ENCODE measurements at places on chromosomes 2 and 18.

DNA sequence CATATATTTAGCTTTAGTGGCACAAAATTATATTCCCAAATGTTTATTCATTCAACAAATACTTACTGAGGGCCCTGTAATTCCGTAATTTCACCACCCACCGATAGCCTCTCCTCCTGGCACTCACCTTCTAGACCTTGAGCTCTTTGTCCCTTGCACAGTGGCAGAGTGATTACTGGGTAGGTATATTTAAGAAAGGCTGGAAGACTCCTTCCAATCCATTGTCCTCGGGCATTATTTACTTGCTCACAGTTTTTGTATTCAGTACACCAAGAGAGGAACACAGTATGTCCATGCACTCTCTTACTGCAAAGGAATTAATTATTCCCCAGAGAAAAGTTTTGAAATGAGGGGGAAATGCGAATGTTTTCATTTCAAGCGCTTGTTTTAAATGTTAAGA, 1.1 kb upstream of the CDCA7 start:
- DNase-seq, result no peak

DNA sequence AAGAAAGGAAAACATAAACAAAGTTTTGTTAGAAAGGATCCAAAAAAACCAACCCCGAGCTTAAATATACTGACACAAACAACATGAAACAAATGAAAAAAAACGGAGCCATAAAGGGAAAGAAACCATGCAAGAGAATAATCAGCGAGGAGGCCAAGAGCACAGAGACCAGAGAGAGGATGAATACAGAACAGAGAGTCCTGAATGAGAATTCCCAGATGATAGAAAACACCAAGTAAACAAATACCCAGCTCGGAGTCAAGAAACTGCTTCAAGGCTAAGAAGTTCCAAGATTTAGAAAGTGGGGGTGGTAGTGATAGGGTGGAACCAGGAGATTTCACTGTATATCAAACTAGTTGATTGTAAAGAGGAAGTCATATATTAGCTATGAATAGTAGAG, 313.3 kb downstream of the OSR1 start:
- DNase-seq, result no peak

DNA sequence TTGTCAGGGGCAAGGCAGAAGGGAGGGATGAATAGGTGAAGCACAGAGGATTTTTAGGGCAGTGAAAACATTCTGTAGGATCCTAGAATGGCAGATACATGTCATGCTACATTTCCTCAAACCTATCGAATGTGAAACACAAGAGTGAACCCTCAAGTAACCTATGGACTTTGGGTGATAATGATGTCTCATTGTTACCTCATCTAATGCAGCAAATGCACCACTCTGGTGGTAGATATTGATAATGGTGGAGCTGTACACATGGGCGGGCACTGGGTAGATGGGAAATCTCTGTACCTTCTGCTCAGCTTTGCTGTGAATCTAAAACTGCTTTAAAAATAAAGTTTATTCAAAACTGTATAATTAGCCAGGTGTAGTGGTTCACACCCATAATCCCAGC, 95.2 kb upstream of the NCK2 start:
- DNase-seq, result no peak

DNA sequence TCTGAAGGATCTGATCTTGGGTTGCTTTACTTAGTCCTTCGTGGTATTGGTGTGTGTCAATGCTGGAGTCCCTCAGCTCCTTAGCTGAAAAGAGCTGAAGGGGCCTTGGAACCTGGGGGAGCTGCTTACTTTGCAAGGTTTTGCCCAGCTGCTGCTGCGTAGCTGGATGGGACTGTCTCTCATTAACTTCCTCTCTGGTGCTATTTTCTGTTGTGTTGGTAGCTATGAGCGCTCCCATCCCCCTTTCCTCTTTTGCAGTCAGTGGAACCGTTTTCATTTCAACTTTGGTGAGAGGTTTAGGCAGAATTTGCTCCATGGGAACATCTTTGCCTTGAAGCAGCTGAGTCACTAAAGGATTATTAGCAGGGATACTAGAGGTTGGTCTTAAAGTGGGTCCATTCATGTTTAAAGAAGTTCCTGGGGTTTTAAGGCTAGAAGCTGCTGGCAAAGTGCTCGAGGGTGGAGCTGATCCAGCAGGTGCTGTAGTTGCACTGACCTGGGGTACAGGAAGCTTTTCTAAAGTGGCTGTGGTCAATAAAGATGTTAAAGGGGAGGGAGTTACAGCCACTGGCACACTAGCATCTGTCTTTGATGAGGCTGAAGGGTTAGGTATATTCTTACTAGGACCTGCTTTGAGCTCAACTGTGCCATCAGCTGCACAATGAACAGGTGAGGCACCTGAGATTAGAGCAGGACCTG, 69.9 kb upstream of the DTNB start:
- no peak for DNase-seq

DNA sequence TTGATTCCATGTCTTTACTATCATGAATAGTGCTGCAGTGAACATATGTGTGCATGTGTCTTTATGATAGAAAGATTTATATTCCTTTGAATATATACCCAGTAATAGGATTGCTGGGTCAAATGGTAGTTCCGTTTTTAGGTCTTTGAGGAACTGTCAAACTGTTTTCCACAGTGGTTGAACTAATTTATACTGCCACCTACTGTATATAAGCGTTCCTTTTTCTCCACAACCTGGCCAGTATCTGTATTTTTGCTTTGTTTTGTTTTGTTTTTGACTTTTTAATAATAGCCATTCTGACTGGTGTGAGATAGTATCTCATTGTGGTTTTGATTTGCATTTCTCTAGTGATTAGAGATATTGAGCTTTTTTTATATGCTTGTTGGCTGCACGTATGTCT, 641.6 kb downstream of the SUCLG1 start:
- DNase-seq, result no peak

DNA sequence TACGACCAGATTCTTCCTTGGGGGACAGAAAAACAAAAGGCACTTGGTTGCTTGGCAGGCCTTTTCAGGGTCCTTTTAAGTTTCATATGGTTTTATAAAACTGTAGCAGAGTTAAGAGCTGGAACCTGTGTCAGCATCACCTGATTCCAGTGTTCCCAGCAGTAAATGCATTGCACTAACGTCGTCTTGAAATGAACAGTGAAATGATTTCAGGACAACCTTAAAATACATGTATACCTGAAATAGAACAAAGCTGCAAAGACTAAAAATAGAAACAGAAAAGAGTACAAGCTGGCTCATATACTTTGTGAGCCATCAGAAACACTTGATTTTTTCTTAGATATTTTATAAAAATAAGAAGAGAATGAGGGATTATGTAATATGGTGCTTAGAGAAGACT, 51.9 kb downstream of the ACSL3 start:
- no peak for DNase-seq

DNA sequence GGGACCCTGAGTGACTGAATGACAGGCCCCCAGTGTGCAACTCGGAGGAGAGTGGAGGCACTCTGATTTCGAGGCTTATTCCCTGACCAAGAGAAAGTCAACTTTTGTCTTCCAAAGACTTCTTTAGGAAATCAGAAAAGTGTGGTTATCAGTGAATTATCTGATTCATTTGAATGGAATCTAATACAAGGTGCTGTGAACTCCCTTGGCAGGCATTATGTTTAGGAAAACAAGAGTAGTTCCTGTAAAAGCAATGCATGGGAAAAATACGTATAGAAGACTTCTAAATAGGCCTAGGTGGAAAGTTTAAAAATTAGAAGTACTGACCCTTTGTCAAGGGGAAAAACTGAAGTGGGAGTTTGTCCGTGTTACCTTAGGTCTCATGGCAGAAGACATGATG, 269.4 kb downstream of the GBX2 start:
- DNase-seq, result no peak

DNA sequence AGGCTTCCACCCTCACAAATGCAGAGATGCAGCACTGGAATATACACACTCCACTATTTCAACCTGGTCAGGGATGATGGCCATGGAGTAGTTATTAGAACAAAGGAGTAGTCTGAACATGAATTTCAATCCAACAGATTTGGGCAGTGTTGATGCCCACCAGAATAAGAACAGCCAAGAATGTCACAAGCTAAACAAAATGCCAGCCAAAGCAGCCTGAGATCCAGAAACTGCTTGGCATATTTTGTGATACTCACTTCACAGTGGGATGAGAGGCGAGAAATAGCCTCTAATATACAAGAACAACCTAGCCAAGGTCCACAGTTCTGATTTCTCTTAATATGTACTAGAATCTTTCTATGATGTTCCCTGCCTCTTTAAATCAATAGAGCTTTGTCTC, 58.6 kb upstream of the KLF7 start:
- DNase-seq, result peak; percentile 65

GRCh38 chr2:151032741-151033191, 228.9 kb downstream of the RBM43 start:
- DNase-seq, result no peak

DNA sequence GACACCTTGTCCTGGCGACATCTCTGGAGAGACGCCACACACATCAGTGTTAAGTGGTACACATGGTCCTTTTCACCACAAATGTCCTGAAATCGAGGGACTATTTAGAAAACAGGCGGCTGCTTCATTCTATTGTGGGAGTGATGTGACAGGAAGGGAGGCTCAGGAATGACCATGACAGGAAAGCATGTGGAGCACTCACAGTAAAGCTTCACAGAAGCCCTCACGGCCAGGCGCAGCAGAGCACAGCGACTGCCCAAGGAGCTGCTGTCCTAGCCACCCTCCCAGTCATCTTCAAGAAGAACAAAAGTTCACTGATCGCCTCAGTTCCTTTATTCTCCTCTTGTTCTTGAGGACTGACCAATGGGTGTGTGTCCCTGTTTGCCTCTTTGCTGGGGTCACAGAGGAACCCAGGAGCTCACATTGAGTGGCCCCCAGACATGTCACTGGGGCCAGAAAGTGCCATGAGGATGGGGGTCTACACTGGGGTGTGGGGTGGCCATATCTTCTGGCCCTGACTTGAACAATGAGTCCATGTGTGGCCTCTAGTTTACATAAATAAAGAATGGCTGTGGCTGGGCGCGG, 84.6 kb upstream of the RANBP2 start:
- no peak for DNase-seq

DNA sequence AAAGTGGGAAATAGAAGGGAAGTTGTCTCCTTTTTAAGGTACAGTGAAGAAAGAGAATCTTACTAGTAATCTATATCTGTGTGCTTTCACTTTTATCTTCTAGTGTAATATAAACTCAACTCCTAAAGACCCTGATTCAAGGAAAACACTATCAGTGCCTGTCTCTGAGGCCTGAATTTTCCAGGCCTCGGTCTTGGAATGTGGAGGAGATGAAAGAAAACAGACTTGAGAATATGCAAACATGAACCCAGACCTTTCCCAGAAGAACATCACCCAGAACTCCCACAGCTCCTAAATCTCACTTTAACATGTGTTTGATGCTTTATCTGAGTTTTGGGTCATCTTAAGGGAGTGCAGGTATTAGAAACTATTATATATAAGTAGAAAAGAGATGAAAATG, 51.8 kb downstream of the EPB41L5 start:
- no peak for DNase-seq

- DNase-seq, result no peak
Measured at GRCh38 chr2:177287814-177288213, 23.3 kb upstream of the NFE2L2 start.

DNA sequence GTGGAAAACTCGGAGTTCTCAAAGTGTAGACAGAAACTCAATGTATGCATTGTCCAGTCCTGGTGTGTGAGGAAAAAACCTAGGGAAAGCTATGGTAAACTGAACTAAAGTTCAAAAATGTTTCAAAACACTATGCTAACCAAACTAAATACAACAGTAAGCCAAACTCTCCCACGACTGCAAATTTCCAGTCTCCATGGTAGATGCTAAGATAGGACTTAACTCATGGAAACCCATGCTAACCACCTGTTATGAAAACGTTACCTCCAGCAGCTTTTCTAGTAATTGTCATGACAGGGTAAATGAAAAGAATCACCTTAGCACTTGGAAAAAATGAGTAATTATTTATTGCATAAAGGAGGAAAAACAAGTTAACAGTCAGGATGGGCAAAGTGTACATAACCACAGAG, 135.7 kb upstream of the EPC2 start:
- no peak for DNase-seq

- no peak for DNase-seq
Measured at GRCh38 chr2:147463881-147464520, 380.8 kb upstream of the ACVR2A start.

Measured in spinal cord (tissue), 10 donors.